ENCODE measurements at places on chromosomes 1 and 21. TPM values are rescaled to one million over a fixed set of nuclear protein-coding genes. Genes with fewer than 3 reads are reported as not detected.

The WDR3 gene
- 8.9 TPM for total RNA-seq

The TFF1 gene
- total RNA-seq, result not detected

The C1QTNF12 gene
- 3.9 TPM for total RNA-seq

The NUP210L gene
- total RNA-seq, result not detected

The OLIG2 gene
- total RNA-seq, result not detected

The VASH2 gene
- 5.0 TPM for total RNA-seq

The SKI gene
- total RNA-seq, result 43.4 TPM

The LCE1D gene
- not detected for total RNA-seq

The FAM229A gene
- 7.4 TPM for total RNA-seq

The CHI3L1 gene
- total RNA-seq, result 238 TPM

The NPL gene
- 1.4 TPM for total RNA-seq

The DPH2 gene
- 6.5 TPM for total RNA-seq

The DNAJC28 gene
- 1.9 TPM for total RNA-seq

The FMOD gene
- total RNA-seq, result 50.4 TPM

The CD55 gene
- 38.5 TPM for total RNA-seq

The FAM177B gene
- not detected for total RNA-seq

The SLAMF8 gene
- total RNA-seq, result 1.5 TPM

The GIPC2 gene
- total RNA-seq, result 0.23 TPM

The CDK18 gene
- 2.2 TPM for total RNA-seq

The TCHH gene
- total RNA-seq, result not detected

The PLA2G2C gene
- total RNA-seq, result not detected

The SLC35F3 gene
- total RNA-seq, result not detected

The RPE65 gene
- not detected for total RNA-seq

The TBX15 gene
- total RNA-seq, result 3.3 TPM

The KCNJ6 gene
- total RNA-seq, result 0.09 TPM

All from pericardium fibroblast (primary cell).